NCI-H1092 (cell line): ENCODE measurements at places on chromosomes 11 and 22.

DNA sequence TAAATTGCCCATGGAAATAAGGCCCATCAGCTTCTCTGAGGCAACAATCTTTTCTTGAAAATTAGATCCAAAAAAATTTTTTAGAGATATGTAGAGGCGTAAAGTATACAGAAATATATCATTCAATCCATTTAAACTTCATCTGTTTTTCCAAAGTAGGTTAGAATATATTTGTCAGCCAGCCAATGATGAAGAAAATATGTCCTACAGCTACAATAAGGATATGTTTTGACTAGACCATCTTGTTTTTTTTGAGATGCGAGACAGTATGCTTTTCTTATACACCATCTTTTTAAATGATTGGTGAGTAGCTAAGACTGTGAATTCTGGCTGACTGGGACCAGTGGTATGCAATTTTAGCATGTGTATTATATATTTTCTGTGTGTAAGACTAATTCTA, 630.4 kb upstream of the CNTN5 start:
- DNase-seq = no peak

DNA sequence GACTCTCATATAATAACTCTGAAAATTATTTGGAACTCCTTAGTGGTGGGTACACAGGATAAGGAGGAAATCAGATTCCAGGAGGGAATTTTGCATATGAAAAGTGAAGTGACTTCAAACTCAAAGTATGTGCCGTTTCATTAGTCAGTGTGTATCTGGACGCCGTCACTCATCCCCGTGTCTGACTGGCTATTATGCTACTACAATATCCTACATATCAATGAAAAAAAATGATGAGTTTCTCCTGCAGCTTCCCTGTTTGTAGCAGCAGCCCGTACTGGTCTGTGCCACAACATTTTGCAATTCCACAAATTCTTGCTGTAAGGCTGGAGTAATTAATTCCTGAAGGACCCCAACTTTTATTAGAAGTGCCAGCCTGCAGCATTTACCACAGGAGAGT, 16.5 kb downstream of the WT1 start:
- DNase-seq = no peak

DNA sequence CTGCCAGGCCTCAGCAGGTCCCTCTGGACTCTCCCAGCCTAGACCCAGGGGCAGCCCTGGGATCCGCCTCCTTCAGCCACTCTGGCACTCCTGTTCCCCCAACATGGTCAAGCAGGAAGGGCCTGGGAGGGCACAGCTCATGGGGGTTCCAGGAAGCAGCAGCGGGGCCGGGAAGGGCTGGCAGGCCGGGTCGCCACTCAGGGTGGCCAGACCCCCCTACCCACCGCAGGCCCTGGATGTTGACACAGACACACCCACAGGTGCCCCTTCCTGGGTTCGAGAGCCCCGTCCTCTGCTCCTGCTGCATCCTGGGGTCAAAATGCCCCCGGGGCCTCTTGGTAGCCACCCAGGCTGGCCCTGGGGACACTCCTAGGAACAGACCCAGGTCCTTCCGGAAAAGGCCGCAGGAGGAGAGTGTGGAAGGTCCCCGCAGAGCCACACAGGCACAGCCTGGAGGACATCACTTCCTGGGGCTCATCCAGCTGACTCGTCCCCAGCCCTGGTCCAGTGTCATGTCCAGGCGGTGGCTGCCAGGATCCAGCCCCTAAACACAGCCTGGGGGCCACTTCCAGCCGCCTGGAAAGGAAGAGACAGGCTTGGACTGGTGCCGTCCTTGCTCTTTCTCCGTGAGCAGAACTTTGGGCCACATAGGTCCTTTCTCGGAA, 6.8 kb upstream of the PIM3 start:
- DNase-seq = no peak

GRCh38 chr11:85803303-85803702, 7.6 kb downstream of the SYTL2 start:
- no peak for DNase-seq

DNA sequence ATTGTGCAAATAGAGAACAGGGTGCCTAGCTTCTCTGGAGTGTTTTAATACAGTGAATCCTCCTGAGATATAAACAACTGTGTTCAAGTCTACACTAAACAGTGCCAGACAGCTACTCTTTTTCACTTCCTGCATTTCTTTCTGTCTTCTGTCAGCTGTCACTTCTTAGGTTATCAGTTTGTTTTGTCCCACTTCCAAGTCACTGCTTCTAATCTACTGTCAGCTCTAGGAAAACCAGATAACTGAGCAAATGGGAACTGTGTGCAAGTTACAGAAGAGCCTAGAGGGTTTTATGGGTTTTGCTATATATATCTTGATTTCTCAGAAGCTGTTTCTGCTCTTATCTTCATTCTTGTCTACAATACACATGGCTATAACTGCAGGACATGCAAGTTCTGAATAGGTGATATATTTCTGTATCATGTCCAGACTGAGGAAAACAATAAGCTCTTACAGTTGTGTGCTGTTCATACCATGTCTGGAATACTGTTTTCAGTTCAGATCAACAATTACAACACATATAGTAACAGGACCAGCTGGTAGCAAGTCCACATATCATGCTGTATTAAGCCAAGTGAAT, 5.8 kb downstream of the PITPNB start:
- no peak for DNase-seq

- peak; percentile 20 for DNase-seq
These were observed 8.0 kb upstream of the HTATIP2 start for GRCh38 chr11:20355221-20356219.

GRCh38 chr11:117072517-117073461, 25.4 kb downstream of the SIK3 start:
- no peak for DNase-seq

DNA sequence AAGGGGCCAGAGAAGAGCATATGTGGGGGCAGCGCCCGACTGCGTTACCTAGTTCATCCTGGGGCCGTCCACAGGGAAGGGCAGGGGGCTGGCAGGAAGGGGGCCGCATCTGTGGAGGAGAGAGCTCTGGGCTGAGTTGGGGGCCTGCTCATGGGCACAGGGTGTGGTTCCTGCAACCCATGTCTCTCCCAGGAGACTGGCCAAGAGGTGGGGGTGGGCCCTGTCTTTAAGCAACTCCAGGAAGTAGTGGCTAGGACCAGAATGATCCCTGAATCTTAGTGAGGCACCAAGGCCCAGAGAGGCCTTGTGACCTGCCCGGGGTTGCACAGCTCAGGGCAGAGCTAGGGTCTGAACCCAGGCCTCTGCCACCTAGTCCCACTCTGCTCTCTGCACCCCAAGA, 21.9 kb downstream of the CSNK1E start:
- no peak for DNase-seq

DNA sequence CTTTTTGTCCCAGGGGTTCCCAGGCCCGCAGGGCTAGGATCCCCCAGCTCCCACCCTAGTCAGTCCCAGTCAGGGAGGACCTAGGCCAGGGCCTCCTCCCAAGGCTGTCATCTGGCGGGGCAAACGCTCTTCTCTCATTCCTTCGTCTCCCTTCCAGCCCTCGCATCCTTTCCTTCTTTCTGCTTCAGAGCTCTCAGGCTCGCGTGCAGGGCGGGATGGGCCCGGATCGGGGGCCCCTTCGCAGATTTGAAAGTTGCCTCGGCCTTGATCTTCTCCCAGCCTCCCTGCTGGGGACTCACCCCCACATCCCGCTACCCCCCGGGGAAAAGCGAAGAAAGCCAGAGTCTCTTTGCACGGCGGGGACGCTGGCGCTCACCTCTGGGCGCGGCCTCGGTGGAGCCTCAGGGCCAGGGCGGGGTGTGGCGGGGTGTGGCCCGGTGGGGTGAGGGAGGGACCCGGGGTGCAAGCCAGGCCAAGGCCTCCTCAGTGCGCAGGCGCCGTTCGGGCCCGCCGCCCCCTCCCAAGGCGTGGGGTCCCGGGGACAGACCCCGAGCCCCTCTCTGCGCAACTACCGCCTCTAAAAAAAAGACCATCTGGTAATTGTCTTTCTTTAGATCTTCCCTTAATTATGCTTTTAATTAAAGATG, 14.8 kb upstream of the PAX6 start:
- DNase-seq = no peak
